ENCODE measurements at places on chromosomes 3 and 15. TPM values are rescaled to one million over a fixed set of nuclear protein-coding genes. Genes with fewer than 3 reads are reported as not detected.

DNA sequence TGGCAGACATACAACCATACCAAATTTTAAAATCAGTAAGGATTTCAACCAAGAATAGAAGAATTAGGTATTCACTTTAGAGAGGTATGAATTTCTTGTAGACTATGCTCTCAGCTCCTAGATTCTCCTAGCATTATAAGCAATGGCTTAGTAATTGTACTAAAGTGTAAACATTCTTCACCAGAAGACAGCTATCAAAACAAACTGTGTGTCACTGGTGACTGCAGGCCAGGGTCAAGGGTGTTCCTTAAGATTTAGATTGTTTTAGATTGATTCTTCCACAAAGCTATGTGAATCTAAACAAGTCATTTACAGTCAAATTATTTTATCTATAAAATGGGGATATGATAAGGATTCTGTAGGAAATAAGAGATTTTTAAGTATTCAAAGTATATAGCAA is 23.1 kb upstream of the GP5 start:
- no peak for DNase-seq

The THSD4 gene
- total RNA-seq, result 0.03 TPM

The EFCC1 gene
- 0.30 TPM for total RNA-seq

The HTR3E gene
- not detected for total RNA-seq

DNA sequence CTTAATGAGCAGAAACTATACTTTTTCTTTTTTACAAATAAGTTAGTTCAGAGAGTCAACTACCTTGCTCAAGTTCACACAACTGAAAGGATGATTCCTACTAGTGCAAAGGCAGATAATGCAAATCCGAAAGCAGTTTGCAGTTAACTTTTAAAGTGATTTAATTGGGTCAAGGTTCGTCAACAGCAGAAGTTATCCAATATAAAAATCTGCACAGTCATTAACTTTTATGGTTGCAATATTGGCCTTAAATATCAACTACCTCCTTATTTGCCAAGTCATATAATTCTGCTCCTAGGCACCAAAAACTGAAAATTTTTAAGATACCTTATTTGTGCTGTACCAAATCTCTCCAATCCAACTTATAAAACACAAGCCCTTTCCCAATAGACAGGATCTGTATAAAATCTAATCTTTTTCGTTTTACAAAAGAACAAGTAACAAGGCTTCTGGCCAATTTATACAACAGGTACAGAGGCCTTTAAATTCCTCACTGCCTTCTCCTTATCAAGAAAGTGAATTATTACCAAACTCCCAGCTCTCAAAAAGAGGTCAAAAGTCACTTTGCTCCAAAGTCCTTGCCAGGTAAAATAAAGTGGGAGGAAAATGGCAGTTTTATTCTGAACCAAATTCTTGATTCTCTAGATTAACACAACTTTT is 416.6 kb upstream of the NECTIN3 start:
- DNase-seq, result no peak
